HCEC 1CT (cell line): ENCODE measurements at places on chromosomes 1 and 21.
A peak's percentile ranks its signal among the peaks of the same experiment; 100 is the strongest.

DNA sequence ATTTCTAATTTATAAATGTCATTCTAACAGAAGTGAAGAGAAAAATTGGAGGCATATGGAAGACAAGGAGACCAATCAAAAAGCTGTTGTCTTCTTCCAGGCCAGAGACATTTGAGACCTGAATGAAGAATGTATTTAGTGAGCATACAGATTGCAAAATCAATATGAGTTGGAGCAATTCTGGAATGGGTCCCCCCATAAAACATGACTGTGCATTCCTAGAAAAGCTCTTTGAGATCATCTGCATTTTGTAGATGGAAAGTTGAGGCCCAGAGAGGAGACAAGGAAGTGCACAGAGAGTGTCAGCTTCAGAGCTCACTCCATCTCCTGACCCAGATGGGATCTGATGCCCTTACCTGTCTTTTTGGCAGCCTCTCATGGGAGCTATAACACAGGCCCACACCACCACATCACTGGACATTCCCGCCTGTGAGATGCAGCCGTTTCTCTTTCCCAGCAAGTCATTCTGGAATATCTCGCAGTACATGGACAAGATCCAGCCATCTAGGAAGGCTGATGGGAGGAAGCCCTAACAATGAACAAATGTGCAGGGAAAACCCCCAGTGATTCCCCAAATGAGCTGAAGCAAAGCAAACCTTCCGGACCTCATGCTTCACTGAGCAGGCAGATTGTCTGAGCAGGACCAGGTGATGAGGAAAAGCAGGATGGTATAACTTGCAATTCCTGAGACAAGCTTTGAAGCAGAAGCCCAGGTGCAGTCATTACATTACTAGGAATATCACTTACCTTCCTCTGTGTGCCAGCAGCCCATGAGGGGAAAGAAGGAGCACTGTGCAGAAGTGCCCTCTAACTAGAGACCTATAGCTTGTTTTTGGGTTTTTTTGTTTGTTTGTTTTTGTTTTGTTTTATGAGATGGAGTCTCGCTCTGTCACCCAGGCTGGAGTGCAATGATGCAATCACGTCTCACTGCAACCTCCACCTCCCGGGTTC lies 445.6 kb downstream of the PLPP3 start:
- DNase-seq = no peak

DNA sequence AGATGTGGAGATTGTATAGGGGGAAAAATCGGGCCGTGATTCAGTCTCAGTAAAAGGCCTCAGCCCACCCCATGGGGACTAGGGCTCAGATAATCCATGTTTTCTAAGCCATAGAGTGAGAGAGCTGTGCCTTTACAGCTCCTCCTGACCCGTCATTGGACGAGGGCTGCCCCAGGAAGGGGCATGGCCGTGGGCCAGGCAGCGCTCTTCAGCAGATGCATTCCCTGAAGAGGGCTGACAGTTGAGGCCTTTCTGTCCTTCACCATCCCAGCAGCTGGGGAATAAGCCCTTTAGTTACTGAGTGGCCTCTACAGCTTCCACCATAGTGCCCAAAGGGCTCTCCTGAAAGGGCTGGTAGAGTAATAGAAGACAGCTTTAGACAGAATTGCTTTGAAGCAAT lies 57.2 kb downstream of the ST3GAL3 start:
- DNase-seq = no peak

DNA sequence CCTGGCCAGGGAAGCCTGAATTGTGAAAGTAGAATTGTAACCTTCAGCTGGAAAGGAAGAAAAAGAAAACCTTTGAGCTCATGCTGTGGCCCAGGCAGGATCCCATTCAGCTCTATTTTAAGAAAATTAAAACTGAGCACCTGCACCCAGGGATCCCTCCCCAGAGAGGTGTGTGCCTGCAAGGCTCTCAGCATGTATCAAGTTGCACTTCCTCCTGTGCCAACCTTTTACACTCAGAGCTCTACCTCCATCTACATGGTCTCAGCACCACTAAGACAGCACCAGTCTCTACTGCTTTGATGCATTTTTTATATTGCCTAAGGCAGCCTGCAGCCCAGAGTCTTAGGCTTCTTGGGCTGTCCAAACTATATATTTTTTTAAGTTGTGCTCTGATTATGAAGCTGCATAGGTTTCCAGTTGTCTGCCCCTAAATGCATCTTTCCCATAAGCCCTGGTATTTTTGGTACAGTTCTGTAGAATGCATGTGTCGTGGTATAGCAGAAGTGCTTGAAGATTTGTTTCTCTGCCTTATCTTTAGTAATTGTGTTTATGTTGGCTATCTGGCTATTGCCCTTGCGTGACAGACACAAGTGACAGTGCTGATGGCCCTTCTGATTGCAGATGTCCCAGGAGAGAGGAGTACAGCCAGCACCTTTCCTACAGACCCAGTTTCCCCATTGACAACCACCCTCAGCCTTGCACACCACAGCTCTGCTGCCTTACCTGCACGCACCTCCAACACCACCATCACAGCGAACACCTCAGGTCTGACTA lies 63.1 kb downstream of the PTPRC start:
- no peak for DNase-seq

GRCh38 chr1:208101661-208102431 lies 142.3 kb downstream of the PLXNA2 start:
- DNase-seq = no peak

GRCh38 chr1:206550446-206550845 lies 43.1 kb downstream of the RASSF5 start:
- no peak for DNase-seq

- DNase-seq = no peak
Observed at GRCh38 chr21:17784604-17785402, 34.4 kb downstream of the C21orf91 start.

GRCh38 chr1:231844986-231845502 lies 218.5 kb downstream of the DISC1 start:
- peak; percentile 25 for DNase-seq
